ENCODE measurements at places on chromosomes 6 and 20.

DNA sequence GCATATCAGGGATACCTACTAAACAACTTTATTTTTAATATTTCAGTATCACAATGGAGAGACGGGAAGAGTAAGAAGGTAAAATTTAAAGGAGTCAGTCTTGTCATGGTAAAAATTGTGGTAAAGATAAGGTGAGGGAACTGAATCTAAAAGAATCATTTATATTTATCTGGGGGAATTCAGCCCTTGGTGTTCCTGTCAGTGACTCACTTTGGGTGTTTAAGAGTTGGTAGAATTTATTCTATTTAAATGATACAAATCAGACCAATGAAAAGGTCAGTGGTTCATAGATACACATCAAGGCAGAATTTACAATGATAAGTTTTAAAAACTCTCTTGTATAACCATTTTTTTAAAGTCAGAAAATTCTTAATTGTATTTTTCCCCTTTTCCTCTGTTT is 164.4 kb downstream of the CDKAL1 start:
- DNase-seq, result no peak

DNA sequence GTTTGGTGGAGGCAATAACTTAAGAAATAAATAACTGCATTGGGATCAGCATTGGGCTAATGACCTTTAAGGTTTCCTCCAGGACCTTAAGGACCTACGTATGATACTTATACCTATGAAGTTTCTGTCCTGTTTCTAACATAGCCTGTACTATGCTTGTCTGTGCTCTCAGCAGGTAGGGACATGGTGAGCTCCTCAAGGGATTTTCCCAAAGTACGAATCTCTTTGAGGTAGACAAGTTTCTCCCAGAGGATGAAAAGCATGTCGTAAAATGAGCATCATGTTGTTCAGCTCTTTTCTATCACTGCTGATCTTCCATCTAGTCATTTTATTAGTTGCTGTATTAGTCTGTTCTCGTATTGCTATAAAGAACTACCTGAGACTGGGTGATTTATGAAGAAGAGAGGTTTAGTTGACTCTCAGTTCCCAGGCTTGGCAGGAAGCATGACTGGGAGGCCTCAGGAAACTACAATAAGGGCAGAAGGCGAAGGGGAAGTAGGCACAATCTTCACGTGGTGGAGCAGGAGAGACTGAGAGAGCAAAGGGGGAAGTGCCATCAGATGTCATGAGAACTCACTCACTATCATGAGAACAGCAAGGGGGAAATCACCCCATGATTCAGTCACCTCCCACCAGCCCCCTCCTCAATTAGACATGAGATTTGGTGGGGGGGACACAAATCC is 77.8 kb upstream of the TGM3 start:
- no peak for DNase-seq

DNA sequence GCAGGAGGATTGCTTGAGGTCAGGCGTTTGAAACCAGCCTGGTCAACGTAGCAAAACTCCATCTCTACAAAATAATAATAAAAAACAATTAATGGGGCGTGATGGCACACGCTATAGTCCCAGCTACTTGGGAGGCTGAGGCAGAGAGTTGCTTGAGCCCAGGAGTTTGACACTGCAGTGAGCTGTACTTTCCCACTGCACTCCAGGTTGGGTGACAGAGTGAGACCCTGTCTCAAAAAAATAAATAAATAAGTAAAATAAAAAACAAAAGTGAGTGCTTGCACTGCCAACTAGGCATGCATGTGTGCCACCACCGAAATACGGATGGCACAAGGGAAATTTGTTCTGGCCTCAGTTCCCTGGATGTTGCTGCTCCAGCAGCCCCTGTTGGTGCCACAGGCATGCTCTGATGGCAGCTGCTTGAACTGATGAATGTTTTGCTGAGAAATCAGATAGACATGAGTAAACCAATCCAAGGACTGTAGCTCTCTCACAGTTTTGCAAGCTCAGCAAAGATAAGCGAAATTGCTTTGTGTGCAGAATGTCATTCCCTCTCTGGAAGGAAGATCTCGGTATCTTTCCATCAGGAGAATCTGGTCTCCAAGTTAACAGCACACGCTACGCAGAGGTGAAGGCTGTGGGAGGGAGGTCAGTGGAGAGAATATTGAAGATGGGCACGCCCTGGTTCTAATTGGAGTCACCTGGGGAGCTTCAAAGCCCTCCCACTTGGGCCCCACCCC is 188.0 kb upstream of the SLC24A3 start:
- DNase-seq, result no peak

- no peak for DNase-seq
Observed at GRCh38 chr6:82331031-82331773, 32.4 kb upstream of the TPBG start.

GRCh38 chr6:136077834-136078576 is 172.1 kb downstream of the MTFR2 start:
- DNase-seq, result no peak

- no peak for DNase-seq
Observed at GRCh38 chr20:6178537-6178936, 55.7 kb upstream of the FERMT1 start.

DNA sequence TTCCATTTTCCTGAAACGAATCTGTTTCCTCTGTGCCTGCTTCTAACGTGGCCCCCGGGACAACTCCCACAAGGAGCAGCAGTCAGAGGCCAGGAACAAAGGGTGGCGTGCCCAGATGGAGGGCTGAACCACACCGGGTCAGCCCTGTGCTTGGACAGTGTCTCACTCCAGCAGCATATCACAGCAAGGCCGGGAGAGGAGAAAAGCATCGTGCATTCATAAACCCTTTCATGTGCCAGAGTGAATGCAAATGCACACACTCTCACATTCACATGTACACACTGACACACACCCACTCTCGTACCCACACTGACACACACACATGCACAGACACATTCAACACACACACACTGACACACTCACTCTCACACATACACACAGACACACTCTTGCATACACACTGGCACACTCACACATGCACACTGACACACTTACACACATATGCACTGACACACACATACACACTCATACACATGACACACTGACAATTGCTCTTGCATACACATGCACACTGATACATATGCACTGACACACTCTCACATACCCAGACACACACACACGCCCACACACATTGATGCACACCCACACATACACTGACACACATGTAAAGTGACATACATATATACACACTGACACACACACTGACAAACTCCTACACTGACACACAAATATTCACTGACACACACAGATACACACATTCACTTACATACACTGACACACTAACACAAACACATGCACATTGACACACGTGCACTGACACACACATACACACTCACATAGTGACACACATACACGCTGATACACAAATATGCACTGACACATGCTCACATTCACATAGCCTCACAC is 237.0 kb downstream of the LRFN2 start:
- DNase-seq, result no peak

DNA sequence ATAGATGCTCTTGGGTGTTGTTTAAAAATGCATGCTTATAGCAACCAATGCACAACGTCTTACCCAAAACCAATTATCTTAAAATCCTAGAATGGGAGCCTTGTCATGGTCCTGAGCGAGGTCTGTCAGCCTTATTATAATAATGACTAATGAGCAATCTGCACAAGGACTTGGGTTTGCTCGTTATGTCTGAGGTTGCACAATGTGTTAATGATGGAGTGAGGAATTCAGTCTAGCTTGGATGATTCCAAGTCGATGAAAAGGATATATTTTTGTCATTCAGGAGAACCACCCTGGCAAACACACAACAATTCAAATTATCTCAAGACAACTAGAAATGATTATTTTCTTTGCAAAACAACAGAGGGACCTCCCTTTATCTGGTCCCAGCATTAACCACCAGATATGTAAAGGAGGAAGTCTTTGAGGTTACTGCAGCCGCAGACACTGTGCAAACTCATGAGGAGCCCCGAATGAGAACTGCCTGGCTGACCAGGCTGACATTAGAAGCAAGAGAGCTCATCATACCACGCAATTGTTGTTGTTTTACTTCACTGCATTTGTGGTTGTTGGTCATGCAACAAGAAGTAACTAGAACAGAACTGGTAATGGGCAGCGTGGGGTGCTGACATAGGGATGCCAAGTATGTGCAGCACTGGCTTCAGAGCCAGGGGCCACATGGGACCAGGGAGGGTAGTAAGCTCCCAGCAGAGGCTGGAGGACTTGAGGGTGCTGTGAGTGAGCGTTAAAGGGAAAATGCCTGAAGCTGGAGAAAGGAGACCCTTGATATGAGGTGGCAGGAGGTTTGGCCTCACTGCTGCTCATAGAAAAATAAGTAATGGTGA is 488.3 kb downstream of the CDH26 start:
- DNase-seq, result no peak

DNA sequence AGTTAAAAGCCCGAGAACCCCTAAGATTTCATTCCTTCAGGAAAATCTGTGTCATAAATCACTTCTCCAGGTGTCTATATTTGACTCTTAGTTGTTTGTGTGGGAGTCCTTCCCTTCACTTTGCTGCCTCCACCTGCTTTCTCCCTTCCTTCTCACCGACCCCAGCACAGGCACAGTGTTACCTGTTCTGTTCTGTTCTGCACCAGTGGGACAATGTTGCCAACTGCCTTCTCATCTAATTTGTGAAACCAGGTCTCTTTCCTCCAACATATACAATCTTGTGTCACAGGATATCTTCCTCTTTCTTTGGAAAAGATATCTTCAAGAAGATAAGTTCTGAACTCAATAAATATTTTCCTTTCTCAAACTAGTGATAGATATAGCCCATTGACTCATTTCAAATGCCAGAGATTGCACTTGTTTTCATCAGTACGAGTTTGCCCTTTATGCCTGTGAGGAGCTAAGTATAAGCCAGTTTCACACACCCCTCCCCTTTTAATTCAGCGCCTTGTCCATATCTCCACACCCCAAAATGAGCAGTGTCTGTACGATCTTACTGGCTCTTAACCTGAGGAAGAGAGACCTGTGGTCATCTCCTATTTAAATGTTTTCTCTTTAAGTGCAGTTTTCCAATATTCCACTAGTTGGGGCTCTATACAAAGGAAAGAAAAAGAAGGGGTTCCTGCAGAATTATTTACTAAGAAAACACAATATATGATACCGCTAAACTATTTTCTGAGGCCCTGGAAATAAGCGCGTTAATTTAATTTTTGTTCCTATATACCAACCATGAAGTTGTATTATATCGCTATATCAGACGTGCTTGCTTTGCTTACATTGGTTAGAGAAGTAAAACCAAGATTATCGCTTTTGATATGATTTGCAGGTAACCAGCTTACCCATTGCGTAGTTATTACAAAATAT is 81.6 kb upstream of the PREP start:
- DNase-seq, result no peak

GRCh38 chr6:36890112-36890663 is 4.4 kb downstream of the C6orf89 start:
- DNase-seq, result no peak

- DNase-seq, result no peak
Observed at GRCh38 chr6:163284151-163284550, 130.4 kb upstream of the QKI start.

GRCh38 chr20:25077610-25078169 is 4.3 kb downstream of the VSX1 start:
- DNase-seq, result no peak

GRCh38 chr6:138160329-138161087 is 1.2 kb upstream of the ARFGEF3 start:
- DNase-seq, result no peak

- DNase-seq, result no peak
Observed at GRCh38 chr20:1813101-1813529, 82.1 kb upstream of the SIRPA start.

DNA sequence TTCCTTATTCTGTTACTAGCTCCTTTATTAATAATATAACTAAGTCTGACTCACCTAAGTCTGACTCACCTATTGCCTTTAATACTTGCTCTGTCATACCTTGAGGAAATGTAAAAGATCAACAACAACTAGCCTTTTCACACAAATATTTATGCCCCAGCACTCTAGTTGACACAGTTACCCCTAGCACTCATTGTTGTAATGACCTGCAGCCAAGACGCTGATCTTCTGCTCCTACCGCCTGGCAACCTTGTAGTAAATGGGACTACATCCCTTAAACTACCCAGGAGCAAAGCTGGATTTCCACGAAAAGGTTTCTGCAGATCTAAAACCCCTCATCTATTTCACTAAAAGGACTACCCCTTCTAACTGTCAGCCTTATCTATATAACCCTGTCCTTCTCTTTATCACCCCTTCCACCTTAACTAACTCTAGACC is 90.0 kb downstream of the PLG start:
- DNase-seq, result no peak

- no peak for DNase-seq
Observed at GRCh38 chr6:36862848-36863382, 11.7 kb downstream of the PPIL1 start.

- DNase-seq, result no peak
Observed at GRCh38 chr6:6319952-6320811, at the start of gene F13A1. Gene F13A1 (minus strand): TSS chr6:6320662. CDS start chr6:6318664, 1,998 bp downstream.

- DNase-seq, result no peak
Observed at GRCh38 chr6:70507161-70507560, 59.6 kb upstream of the SDHAF4 start.

DNA sequence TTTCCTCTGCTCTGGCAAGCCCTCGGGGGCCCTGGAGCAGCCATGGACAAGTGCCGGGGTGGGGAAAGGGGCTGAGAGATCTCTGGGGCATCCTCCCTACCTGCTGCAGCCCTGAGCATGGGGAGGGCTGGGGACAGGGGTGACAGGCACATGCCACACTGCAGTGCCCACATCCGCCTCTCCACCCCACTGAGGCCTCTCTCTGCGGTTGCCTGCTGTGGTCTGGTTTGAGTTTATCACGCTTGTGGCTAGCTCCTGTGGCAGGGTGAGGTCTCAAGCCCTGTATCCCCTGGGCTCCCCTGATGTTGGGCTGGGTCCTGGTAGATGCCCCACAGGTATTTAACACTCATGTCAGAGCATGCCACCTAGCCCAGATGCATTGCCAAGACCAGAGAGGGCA is 52.9 kb upstream of the MLN start:
- no peak for DNase-seq

- DNase-seq, result no peak
Observed at GRCh38 chr6:91099479-91099878, 512.6 kb upstream of the MAP3K7 start.

DNA sequence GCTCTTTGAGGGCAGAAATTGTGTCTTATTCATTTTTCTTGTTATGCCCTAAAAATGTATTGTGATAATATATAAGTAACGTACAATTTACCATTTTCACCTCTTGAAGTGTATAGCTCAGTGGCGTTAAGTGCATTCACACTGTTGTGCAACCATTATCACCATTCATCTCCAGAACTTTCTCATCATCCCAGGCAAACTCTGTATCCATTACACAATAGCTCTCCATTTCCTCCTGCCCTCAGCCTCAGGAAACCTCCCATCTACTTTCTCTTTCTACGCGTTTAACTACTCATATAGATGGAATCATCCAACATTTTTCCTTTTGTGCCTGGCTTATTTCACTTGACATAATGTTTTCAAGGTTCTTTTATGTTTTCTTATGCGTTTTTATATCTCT is 184.6 kb downstream of the ESR1 start:
- DNase-seq, result no peak

GRCh38 chr6:41638935-41639808 is 904 bp downstream of the MDFI start:
- no peak for DNase-seq

DNA sequence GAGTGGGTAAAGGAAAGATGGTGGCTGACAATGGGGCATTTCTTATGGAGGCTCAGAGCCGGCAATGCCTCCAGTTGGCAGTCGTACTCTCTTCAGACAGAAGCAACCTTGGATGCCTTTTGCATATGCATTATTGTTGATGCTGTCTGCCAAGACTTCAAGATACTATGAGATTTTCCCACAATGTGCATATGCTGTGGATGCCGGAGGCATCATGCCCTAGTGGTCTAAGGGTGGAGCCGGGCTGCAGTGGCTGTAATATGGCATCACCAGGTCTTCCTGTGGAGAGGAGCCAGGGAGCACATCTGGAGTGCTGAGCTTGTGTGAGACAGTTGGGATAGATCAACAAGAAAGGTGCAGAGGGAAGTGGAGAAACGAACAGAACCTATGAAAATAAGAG is 104.9 kb downstream of the FOXC1 start:
- no peak for DNase-seq
